ENCODE measurements at places on chromosomes 16 and 17.

GRCh38 chr16:28931801-28932225, at the start of gene CD19:
Gene CD19, plus strand, starts transcription at chr16:28931971. Its CDS starts 30 bp downstream, at chr16:28932001.
- DNase-seq = no peak

- DNase-seq = peak; percentile 84
Observed at GRCh38 chr17:40098846-40099618, 1.4 kb downstream of the NR1D1 start.

DNA sequence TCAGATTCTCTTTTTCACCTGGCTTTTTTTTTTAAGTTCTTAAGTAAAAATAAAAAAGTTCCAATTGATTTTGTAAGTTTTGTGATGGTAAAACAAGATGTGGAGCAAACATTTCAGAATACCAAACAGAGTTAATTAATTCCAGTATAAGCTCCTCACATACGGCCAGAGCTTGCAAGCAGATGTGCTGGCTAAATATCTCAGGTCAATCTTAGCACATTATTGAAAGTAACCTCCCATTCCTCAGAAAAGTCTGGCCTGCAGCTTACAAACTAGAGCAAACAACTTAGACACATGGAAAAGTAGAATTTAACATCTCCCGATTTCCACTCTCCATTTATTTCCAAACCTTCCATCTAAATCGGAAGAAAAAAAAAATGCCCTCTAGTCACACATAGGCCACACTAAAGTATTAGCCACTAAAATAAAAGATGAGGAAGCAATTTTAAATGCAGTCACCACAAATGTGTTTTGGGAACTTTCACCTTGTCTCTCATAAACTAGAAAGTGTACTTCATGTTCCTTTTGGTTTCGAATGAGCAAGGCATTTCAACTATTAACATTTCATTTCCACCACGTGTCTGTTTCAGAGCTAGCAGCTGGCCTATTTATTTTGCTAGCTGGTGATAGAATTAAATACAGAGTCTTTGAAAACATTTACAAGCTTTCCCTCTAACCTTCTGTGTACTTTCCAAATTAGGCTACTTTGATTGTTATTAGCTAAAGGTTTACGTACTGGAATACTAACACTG, 143.3 kb downstream of the STX8 start:
- DNase-seq = no peak

DNA sequence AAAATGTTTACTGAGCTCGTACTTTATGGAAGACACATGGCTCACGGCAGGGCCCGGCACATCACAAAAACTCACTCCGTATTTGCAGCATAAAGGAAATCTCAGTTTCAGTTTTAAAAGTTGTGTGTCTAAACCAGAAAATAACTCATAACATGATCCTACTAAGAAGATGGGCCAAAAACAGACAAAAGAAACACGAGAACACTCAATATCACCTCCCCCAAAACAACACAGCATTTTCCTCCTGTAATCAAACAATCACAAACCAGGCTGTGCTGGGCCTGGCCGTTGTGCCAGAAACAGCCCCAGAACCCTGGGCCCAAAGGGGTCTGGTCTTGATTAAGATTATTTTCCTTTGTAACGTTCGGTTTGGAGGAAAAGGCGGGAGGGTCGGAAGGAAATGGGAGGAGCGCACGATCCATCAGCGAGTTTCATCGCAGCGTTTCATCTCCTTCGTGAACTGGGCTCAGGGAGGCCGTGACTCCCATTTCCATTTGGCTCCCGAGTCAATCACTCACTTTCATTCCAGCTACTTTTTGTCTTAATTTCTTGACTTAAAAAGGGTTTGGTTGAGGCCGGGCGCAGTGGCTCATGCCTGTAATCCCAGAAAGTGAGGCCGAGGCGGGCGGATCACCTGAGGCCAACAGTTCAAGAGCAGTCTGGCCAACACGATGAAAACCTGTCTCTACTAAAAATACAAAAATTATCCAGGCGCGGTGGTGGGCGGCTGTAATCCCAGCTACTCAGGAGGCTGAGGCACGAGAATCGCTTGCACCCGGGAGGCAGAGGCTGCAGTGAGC, 61.4 kb downstream of the NXN start:
- no peak for DNase-seq

Data from NCI-H345 (cell line).